Kidney tubule cell (primary cell): ENCODE measurements at places on chromosomes 2 and 18.
A peak's percentile ranks its signal among the peaks of the same experiment; 100 is the strongest.

- no peak for DNase-seq
Measured at GRCh38 chr2:55119711-55120487, 69.6 kb upstream of the RTN4 start.

DNA sequence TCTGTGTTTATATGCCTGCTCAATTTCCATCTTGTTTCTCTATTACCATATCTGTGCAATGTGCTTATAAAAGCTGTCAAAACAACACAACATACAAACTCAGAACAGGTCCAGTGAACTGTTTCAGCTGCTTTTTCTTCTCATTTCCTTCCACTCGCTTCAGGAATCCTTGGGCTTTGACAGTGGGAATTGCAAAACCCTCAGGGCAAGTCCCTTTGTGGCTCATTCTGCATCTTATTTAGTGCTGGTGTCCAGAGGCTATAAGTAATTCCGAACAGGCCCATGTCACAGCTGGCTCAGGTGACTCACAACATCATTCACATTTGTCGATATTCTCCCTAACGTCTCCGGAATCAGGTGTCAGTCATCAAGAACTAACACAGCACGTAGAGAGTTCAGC lies 309.9 kb upstream of the ZNF521 start:
- peak; percentile 39 for DNase-seq

- DNase-seq = peak; percentile 78
Measured at GRCh38 chr2:55490554-55490953, 29.0 kb upstream of the CFAP36 start.

GRCh38 chr2:53952519-53952918 lies 18.3 kb downstream of the PSME4 start:
- DNase-seq = no peak

DNA sequence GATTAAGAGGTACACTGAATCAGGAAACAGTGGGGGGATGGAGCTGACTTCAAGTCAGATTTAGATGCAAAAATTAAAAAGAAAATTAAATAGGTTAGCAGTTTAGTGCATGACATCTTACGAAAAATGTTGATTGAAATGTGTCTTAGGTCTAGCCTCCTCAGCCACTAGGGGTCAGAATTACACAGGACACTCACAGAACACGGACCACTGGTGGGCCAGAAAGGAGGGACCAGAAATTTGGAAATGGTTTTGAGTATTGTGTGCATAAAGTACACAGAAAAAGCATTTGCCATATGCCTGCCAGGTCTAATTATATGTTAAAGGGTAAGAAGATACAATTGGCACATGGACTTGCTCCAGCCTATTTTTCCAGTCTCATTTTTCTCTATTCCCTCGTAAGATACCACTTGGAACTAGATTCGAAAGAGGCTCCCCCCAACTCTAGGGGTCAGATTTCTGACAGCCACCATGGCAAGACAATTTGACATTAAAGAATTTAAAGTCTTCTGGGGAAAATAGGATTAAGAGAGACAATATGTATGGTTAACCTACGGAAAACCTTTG lies 550.2 kb upstream of the SETBP1 start:
- peak; percentile 49 for DNase-seq

DNA sequence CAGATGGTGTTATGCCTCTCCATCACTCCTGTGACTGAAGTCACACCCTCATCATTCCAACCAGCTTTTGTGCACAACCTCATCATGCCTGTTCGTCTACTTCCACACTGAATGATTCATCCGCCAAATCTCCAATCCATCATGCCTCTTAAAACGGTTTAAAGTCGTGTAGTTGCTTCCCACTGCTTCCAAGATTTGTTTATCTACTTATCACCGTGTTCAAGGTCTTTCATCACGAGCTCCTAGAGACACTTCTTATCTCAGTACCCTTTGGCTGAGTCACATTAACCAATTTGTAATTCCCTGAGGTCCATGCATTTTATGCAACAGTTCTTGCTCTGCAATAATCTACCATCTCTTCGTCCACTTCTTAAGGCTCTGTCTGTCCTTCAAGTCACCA lies 592.3 kb upstream of the ID2 start:
- DNase-seq = peak; percentile 4

- DNase-seq = no peak
Measured at GRCh38 chr18:13379062-13379865, 160.7 kb downstream of the LDLRAD4 start.

DNA sequence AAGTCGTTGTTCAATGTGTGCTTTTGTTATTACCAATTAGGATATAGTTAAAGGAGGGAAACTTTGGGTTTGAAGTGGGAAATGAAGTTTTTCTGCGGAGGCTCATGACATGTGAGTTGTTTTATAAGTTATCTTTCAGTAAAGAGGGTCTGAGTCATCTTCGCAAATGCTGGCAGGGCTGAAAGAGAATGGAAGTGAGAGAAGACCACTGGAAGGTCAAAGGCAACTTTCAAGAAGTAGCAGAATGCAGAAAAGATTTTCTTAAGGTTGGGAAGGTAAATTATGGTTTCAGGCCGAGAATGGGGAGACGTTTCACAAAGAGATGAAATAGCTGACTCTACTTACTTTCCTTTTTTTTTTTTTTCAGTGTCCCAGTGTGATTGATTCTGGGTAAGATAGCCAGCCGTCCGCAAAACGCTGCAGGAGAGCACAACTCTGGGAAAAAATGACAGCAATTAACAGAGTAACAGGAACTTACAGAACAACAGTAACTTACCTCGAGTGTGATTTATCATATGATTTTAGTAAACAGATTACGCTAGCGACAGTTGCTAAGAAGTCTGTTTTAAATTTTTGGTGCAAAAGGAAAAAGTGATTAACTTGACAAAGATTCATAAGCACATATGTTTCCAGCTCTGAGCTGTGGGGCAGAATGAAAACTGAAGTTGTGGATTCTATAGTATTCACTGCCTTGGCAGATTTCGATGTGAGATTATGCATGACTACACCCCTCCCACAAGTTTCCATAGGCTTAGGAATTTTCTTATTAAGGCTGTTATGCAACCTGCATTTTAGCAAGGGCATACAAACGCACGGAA lies 46.8 kb upstream of the ACTR3 start:
- DNase-seq = peak; percentile 50

DNA sequence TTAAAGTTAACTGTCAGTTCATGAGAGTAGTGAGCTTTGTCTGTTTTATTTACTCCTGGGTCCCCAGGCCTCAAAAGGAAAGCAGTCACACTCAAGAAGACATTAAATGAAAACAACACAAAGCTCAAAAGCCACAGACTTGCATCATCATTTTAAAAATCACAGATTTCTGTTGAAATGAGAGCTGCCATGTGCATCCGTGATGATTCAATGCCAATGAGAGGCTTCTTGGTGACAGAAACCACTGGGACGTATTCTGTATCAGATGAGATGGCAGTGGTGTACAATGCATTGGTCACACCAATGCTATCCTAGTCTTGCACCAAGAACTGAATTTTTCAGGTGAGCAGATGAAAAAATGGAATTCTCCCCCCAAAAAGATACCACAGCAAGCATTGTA lies 204.8 kb downstream of the ANAPC1 start:
- peak; percentile 13 for DNase-seq

DNA sequence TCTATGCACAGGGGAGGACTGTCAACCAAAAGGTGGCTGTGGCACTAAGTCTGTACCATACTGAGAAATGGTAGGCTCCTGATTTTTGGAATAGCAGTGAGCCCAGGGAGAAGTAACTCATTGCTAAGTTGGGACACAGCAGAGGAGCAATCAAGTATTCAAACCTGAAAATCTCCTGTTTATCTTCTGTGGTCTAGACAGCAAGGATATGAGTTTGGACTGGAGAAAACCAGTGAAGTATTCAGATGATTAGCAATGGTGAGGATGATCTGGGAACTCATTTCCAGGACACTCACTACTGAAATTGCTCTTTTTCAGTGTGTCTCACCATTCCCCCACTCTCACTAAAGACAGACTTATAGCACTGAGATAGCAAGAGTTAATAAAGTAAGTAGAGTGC lies 112.0 kb downstream of the GULP1 start:
- peak; percentile 57 for DNase-seq
